ENCODE measurements at places on chromosomes 12 and 14.

DNA sequence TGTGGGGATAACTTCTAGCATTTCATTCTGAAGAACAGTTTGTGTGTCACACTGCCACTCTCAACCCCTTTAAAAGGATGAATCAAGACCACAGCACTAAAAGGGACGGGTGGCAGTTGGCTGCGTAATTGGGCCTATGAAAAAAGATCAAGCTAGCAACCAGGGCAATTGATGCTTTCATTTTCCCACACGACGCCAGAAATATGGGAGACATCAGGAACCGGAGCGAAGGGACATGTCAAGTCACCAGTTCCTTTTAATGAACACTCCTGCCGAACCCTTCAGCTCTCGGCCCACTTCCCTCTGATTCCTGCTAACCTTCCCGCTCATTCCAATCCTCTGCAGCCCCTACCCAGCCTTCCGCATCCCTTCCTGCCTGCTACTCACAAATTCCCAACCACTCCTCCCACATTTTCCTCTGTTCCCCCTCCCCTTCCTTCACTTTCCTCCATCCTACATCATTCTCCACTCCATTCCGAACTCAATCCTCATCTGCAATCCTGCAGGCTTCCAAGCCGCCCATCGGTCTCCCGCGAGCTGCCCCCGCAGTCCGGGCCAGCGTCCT is 753 bp downstream of the CSRNP2 start:
- peak; percentile 45 for DNase-seq

DNA sequence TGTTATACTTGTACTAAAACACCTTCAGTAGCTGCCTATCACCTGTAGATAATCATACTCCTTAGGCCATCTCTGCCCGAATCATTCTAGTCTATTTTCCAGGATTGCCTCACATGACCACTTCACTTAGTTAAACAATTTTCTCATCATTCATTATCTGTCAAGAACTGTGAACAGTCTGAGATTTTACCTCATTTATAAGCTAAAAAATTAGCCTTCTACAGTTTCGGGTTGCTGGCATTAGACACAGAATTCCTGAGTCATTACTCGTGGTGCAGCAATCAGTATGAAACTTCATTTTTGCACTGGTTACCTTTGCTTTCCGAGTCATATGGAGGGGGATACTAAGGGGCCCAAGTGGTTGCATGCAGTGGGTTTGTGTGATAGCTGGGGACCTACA is 57.6 kb upstream of the OTOGL start:
- no peak for DNase-seq

DNA sequence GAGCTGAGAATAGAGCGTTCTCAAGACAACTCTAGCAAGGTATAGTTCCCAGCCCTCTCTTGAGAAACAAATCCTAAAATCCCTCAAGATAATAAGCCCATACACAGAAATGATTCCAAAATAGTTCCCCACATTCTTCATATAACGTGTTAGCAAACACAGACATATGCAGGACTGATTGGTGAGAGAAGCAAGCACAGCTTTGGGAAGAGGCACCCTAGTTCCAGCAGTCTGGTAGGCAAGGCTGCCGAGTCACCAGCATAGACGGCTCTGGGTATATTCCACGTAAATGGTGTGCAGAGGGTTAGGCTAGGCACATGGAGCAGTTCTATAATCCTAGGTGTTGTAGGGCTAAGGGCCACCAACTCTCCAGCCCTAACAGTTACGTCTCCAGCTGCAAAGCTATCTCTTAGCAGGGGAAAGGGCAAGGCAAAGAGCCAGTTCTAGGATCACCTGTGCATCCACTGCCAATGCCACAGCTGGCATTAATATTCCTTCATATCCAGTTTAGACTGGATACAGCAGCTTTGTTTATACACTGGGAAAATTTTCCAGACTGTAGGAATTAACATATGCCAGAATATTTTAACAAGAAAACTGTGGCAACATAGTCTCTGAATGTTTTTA is 52.9 kb downstream of the SH2B3 start:
- no peak for DNase-seq

- DNase-seq, result no peak
Observed at GRCh38 chr12:49873361-49873934, 30.3 kb downstream of the FAIM2 start.

DNA sequence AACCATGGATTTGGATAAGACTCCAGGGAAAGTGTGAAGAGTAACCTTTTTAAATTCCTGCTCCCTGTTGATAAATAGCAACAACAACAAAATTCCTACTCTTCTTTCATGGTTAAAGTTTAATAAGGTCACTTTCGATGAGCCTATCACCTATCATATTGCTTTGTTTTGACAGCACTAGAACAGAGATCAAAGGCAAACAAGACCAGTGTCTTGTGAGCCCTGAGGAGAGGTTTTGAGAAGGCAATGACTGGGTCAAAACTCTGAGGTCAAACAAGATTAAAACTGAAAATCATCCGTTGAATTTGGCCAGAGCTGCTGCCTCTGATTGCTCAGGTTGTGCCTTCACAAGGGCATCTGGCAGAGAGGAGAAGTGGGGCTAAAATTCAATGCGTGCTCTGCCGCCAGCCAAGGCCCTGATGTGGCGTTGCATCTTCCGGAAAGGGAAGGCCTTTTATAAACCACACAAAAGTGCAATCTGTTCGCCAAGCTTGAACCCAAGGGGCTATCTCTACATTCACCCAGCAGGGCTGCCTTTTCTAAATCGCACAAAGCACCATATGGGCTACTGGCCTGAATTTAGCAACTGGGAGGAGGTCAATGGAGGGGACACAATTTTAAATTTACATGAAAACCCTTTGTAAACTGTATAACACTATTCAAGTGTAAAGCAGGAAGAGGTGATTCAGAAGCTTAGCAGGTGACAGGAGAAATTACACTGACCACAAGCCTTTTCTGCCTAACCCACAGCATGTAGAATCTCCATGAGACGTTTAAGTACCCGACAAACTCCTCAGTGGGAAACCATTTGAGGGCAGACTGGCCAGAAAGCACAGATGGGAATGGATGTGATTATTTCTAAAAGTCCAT is 140.8 kb downstream of the DAD1 start:
- no peak for DNase-seq

DNA sequence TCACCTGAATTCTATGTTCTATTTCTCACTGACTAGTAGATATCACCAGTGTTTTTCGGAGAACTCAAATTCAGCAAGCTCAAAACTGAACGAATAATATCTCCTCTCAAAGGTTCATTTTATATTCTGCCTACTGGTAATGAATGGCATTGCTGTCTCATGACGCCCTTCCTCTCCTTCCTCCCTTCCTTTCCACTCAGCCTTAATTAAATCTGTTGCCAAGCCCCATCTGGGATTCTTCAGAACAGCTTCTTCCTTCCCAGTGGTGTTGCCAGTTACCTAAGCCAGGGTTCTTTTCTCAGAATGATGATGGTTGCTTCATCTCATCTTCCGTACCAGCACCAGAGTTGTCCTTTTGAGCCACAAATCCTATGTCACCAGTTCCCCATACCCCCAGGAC is 143.2 kb downstream of the SYNE2 start:
- no peak for DNase-seq

DNA sequence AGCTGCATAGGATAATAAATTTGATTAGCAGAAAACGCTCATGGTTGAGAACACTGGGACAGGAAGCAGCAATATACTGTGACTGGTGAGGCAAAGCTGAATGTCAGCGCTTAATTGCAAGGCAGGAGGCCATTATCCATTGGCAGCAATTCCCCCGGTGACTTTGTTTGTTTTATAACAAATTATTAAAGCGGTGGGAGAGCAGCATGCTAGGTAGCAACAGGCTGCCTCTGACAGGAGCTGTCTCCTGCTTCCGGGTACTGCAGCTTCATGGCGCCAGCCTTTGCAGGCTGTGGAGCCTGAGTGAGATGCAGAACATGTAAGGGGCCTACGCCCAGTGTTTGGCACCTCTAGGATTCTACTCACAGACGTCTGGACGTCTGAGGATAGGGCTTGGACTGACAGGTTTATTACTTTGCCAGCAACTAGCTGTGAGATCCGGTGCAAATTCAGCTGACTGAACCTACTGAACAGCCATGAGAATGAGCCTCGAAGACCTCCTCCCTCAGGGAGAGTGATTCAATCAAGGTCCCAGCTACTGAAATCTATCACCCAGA is 82.1 kb upstream of the SSTR1 start:
- DNase-seq, result peak; percentile 36

DNA sequence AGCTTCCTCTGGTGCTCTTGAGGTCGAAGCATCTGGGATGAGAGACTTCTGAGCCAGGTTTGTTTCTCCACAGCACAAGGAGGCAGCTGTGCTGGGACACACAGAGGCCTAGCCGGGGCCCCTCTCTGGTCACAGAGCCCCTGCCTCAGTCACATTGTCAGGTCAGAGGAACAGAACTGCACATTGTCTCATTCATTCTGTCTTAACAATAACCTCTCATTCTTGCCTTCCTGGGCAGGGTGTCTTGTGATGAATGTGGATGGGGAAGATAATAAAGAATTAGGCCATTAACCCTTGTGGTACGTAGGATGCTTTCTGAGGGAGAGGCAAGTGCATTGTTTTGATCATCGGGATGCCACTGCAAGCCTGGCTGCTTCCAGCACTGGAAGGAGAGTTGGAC is 29.8 kb downstream of the FNTB start:
- DNase-seq, result no peak

DNA sequence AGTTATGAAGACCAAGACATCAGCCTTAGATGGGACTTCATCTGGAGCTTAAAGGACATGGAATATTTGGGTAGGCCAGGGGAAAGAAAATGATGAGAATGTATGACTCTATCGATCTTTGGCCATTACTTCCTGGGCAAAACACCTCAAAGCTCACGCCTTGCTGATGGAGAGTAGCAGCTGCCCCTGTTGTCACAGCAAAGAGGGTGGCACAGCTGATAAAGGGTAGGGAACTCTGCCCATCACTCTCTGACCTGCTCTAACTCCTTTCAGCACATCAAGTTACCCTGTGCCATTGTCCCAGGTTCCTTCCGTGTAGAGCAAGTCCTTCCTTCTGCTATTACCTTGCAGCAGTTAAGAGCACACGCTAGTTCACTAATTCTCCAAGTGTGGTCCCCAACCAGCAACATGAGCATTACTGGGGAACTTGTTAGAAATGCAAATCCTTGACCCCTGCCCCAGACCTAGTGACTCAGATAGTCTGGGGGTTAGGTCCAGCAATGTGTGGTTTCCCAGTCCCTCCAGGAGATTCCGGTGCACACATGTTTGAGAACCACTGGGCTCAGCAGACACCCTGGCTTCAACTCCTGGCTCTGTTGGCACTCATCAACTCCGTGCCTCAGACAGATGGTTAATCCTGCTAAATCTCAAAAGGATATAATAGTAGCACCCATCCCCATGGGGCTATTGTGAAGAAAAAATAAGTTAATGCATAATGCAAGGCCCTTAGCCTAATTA is 93.7 kb upstream of the EEA1 start:
- DNase-seq, result no peak

GRCh38 chr14:33347796-33348195 is 409.1 kb downstream of the NPAS3 start:
- DNase-seq, result no peak

DNA sequence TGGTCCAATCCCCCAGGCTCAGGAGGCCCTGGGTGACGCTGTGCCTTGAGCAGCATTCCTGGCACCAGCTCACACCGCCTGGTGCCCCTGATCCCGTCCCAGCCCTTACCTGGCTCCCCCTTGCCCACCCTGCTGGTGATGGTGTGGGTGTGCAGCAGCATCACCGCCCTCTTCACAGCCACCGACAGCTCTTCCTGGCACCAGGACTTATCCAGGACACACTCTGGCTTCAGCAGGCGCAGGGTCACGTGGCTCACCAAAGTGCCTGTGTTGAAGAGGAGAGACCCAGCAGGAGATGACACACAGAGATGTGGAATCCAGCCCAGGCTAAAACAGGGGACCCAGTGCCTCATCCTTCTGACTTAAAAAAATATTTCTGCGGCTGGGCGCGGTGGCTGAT is 36.2 kb downstream of the GCN1 start:
- DNase-seq, result no peak

- DNase-seq, result no peak
Observed at GRCh38 chr12:5276327-5276880, 155.5 kb upstream of the NTF3 start.

GRCh38 chr12:107622001-107622400 is 63.6 kb upstream of the PWP1 start:
- DNase-seq, result peak; percentile 23

DNA sequence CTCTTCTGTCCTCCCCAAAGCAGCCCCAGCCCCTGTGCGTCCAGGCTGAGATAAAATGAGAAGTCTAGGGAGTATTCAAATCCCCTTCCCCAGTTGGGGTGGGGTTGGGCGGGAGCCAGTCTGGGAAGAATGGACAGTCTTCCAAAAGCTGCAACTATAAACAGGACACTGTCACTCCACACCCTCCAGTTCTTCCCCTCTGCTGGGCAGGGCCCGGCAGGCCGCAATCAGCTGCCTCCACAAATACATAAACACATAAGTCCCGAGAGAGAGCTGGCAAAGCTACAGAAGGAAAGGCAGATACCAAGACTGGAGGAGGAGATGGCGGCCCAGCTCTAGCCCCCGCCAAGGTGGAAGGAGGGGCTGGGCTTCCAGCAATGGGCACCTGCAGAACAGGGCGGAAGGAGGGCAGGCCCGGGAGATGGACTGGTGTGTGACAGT is 12.7 kb downstream of the LTBP2 start:
- no peak for DNase-seq

DNA sequence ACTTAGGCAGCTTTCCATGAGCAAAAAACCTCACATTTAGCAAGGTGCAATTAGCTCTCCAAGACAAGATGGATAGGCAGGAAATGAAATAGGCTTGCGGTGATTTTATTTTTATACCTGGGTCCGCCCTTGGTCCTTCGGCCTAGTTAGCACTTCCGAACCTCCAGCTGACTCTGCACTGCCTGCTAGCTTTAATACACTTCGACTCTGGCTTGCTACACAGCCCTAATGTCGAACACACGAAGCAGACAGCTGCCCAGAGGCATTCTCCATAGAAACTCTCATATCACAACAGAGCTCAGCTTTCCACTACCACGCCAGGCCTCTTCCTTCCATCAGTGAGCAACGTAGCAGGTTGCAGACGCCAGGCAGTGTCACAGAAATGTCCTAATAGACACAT is 688.0 kb downstream of the VRK1 start:
- DNase-seq, result no peak

- no peak for DNase-seq
Observed at GRCh38 chr14:101492716-101493115, 68.6 kb upstream of the DIO3 start.

DNA sequence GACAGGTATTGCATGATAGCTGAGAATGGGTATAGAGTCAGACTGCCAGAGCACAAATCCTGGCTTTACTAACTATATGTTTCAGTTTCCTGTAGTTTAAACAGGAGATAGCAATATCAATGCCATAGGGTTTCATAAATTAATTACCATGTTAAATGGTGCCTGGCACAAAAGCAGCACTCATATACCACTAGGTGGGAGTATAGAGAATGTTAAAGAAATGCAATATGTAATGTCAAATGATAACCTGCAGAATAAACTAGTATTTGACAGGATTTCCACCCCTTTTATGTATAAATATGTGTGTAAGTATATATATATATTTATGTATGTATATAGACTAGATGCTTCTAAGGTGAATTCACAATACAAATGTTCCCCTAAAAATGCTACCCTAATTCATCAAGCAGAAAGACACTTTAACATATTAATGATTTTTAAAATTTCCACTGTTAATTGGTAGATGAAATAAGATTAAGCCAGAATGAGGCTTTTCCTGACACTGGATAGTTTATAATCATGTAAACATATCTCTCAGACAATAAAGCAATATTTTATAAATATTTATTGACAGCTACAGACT is 8.6 kb downstream of the WDR89 start:
- DNase-seq, result no peak

GRCh38 chr12:88306471-88307069 is 164.5 kb downstream of the TMTC3 start:
- DNase-seq, result no peak

Measured in Caki2 (cell line).